MV-4-11 (cell line): ENCODE measurements at places on chromosomes 2 and 18.

GRCh38 chr2:238710787-238711186 lies 137.1 kb upstream of the TWIST2 start:
- no peak for DNase-seq

DNA sequence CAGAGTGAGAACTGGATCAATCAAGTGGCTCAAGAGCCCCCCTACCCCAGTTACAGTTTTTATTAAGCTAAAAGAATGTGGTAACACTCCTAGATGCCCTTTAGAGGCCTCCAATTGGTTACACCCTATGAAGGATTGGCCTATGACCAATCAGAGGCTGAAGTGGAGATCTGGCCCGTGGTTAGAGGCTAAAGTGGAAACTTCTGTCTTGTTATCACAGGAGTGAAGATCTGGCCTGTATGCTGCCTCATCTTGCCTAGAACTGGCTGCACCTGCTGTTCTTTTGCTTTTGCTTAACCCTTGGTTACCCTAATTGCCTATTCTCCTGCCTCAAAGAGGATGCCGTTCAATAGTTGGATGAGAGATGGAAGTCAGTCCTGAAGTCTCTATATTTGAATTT lies 100.1 kb upstream of the MAP2 start:
- no peak for DNase-seq

- no peak for DNase-seq
Measured at GRCh38 chr2:231542136-231542535, 11.9 kb upstream of the NMUR1 start.

GRCh38 chr2:223760838-223761502 lies 76.4 kb downstream of the AP1S3 start:
- peak; percentile 92 for DNase-seq

GRCh38 chr2:31937741-31938140 lies 73.1 kb downstream of the MEMO1 start:
- no peak for DNase-seq

DNA sequence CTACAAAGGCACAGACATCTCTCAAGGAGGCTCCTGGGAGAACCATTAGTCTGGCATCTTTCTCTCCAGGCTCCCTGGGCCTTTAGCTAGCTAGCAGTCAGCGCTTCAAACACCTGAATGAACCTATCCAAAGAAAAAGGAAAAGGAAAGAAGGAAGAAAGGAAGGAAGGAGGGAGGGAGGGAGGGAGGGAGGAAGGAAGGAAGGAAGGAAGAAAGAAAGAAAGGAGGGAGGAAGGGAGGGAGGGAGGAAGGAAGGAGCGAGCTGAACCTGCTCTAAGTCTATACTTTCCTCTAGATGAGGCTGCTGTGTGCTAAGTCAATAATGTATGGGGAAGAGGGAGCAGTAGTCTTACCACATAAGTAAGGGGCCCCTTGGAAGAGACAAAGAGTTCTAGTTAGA lies 5.1 kb upstream of the BCL11A start:
- peak; percentile 33 for DNase-seq

DNA sequence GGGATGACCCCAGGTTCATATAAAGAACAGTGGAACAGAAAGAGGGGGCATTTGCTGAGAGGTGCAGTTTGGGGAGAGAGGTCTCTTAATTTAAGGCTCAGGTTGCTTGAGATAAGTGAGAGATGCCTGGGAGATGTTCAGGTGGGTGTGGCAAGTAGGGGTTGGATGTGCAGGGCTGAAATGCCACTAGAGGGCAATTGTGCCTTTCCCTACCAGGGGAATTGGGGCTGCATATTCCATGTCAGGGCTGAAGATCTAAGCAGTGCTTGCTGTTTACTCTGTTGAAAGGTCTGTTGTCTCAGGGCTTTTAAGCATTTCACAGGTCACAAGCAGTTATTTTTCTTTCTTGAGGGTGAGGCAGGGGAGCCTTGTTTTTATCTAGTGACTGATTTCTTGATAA lies 7.8 kb downstream of the CCDC85A start:
- no peak for DNase-seq

- DNase-seq = peak; percentile 32
Measured at GRCh38 chr2:9703085-9703678, 72.4 kb upstream of the YWHAQ start.

DNA sequence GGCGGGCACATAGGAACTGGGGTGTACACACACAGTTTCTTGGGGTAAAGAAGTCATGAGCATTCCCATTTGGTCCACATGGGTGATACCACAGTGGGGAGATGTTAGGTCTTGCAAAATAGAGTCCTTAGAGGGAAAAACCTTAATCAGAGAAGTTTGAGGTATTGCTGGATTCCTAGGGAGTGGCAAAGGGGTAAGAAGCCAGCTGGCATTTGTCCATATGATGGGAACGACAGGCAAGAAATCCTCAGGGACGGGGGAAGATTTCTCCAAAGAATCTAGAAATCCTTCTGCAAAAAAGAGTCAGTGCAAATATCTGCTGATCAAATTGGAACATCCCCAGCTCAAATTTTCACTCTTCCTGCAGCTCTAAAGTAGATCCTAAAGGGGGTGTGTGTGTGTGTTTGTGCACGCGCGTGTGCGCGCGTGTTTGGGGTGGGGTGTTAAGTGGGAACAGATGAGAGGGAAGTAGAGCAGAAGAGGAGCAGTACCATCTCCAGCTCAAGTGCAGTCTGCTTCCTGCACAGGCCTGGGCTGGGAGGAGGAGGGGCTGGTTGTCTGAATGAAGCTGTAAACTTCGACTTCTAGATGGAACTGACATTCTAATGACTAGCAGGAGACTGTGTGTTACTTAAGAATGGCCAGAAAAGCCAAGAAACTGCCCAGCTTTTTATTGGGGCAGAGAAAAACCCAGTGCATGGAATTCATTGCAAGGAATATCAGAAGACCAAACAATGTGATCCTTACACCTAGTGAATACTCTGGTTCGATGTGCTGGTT lies 168.0 kb downstream of the SPP2 start:
- DNase-seq = no peak

GRCh38 chr18:9828506-9829396 lies 57.0 kb upstream of the TXNDC2 start:
- peak; percentile 37 for DNase-seq

DNA sequence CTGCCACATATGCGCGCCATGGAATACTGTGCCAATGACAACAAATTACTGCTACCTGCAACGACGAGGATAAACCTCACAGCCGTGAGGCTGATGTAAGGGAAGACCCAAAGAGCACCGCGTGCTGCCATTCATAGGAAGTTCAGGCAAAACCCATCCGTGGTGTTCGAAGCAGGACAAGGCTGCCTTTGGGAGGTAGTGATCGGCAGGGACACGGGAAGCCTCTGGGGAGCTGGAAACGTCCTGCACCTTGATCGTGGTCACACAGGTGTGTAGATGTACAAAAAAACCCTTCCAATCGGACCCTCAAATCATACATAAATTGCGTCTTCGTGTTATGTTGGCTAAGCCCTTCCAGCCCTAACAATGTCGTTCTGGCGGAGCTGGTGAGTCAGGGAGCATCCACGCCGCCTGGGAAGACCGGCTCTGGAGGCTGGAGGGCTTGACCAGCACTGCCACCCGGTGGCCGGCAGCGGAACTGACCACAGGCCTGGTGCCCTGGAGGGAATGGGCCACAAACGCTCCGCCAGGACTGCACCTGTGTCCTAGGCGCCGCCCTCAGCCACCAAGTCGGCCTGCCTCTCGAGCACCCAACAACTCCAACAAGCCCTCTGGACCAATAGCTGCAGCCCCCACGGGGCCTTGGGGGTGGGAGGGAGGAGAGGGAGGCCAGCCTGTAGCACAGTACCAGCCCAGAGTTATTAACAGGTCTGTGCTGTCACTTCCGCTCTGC lies 4.1 kb upstream of the NEURL3 start:
- DNase-seq = peak; percentile 72

- DNase-seq = no peak
Measured at GRCh38 chr18:62914871-62915392, 199.6 kb downstream of the PHLPP1 start.

DNA sequence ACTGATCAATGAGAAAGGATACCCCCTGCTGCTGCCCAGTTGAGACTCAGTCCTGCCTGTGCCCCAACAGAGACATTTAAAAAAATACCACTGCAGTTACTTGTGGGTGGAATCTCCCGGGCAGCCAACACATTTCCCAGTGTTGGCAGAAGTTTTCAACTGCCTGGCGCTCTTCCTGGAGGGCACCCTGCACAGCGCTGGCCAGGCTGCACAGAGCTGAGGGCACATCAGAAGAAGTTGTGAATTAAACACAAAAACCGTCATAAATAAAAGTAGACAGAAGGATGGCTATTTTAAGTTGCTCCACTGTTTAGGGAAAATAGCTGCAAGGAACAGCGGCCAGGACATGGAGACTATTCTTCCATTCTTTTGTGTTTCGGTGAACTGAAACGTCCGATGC lies 110.2 kb upstream of the THOC1 start:
- DNase-seq = no peak

GRCh38 chr2:169727065-169727464 lies 6.6 kb upstream of the KLHL23 start:
- no peak for DNase-seq

DNA sequence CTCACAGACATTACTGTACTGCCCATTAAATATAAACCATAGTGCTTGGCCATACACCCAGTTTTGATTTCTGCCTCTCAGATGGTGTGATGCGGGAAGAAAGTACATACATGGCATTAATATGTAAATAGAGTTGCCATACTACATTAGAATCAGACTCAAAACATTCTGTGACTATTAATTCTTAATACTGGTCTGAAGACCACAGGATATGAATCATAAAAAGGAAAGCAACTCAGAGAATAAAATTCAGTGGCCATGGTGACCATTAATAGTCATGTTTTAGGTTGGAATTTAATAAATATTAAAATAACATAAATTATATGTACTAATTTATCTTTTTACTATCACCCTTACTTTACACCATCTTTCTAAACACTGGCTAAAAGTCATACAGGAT lies 33.0 kb upstream of the WDR75 start:
- DNase-seq = no peak
